ENCODE measurements at places on chromosomes 5 and 9.

- no peak for DNase-seq
Observed at GRCh38 chr5:61991430-61991829, 314.6 kb upstream of the KIF2A start.

- peak; percentile 42 for DNase-seq
Observed at GRCh38 chr9:18473652-18474279, at the start of gene ADAMTSL1. ADAMTSL1 (plus strand) TSS chr9:18474153; CDS start chr9:18474233, 80 bp downstream.

DNA sequence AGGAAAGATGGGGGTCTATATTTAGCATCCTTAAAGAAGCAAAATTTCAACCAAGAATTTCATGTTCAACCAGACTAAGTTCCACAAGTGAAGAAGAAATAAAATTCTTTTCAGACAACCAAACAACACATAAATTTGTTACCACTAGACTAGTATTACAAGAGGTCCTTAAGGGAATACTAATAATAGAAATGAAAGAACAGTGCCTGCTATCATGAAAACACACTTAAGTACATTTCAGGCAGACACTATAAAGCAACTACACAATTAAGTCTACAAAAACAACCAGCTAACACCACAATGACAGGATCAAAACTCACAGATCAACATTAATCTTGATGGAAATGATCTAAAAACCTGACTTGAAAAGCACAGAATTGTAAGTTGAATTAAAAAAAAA is 477.2 kb downstream of the PTPRD start:
- no peak for DNase-seq

- DNase-seq: no peak
Observed at GRCh38 chr5:136482206-136482605, 116.9 kb upstream of the TRPC7 start.

GRCh38 chr5:119332208-119332607 is 23.6 kb upstream of the TNFAIP8 start:
- DNase-seq: no peak

GRCh38 chr5:115069087-115069968 is 100.4 kb downstream of the TRIM36 start:
- DNase-seq: peak; percentile 50

GRCh38 chr5:10420468-10420867 is 21.2 kb upstream of the ROPN1L start:
- DNase-seq: no peak

GRCh38 chr5:91313757-91314673 is 69.1 kb downstream of the ARRDC3 start:
- DNase-seq: no peak

- no peak for DNase-seq
Observed at GRCh38 chr5:134249469-134250379, 23.9 kb upstream of the PPP2CA start.

- DNase-seq: no peak
Observed at GRCh38 chr5:2165203-2165602, 282.5 kb upstream of the IRX4 start.

GRCh38 chr5:103785569-103785968 is 223.0 kb upstream of the NUDT12 start:
- DNase-seq: no peak

- no peak for DNase-seq
Observed at GRCh38 chr5:154984946-154985516, 28.5 kb upstream of the KIF4B start.

- DNase-seq: no peak
Observed at GRCh38 chr9:99238331-99238730, 16.2 kb downstream of the SEC61B start.

GRCh38 chr5:82095536-82095935 is 123.7 kb downstream of the ATG10 start:
- DNase-seq: no peak

GRCh38 chr9:123338710-123339665 is 17.0 kb upstream of the CRB2 start:
- no peak for DNase-seq

DNA sequence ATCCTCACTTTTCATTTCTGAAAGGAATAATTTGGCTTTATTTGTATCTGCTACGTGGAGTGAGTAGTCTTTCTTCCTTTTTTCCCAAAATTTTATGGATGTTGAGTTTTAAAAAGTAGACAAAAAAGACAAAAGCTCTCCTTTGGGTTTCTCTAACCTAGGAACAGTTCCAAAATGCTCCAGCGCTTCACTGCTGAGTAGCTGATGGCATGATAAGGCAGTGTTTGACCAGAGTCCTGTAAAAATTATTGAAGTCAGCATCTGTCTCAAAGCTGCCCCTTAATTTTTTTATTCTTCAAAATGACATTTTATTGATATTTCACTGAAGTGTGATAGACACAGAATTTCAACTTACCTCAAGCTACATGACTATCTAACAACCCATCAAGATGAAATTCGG is 219.0 kb downstream of the ADAMTSL1 start:
- no peak for DNase-seq

GRCh38 chr9:89247431-89248353 is 63.3 kb upstream of the CKS2 start:
- DNase-seq: no peak

- no peak for DNase-seq
Observed at GRCh38 chr5:37847978-37848425, 8.2 kb upstream of the GDNF start.

DNA sequence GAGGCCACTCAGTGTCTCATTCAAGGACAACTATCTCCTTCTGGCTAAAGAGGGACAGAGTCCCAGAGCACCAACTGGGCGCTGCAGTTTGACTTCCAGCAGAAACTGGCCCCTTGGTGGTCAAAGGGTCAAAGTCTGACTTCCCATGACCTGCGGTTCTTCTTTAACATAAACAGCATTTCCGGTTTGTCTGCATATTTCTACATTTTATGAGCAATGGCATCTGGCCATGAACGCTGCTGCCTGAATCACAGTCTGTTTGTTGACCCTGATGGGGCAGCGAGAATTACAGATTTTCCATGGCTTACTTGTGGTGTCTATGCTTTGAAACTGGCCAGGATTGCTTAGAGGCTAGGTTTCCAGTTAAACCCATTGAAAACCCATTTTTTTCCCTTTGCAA is 1.3 kb downstream of the TNFSF15 start:
- DNase-seq: no peak

GRCh38 chr5:41256400-41256799 is 43.1 kb upstream of the C6 start:
- DNase-seq: no peak

- no peak for DNase-seq
Observed at GRCh38 chr9:96169484-96169883, 132.5 kb downstream of the HSD17B3 start.

DNA sequence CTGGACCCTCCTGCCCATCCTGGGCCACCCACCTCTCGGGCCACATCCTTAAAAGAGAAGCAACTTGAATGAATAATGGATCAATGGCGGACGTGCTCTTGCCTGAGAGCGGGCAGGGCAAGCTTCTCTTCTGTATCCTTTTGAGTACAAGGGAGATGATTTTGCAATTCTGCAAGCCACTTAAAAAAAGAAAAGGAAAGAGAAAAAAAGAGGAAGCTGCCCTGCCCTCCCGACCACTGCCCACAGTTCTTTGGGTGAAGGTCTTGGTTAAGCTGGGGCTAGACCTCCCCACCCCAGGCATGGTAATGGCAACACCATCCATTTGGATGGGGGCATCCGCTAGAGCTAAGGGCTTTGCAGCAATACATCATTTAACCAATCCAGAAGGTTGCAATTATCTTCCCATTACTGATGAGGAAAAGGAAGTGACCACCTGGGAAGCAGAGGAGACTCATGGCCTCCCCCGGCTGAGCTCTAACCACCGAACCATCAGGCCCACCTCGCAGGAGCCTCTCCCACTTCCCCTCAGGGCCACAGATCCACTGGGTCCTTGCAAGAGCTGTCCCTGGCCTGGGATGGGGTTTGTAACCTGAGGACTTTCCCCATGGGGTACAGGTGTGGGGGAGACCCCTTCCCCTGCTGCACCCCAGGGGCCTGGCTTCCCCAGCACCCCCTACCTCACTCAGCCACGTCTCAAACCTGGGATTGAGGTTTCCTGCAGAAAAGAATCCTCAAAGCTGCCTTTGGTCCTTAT is 27.8 kb upstream of the LAMC3 start:
- DNase-seq: no peak

GRCh38 chr5:19322716-19323485 is 665.1 kb downstream of the CDH18 start:
- DNase-seq: no peak
